Stimulated activated CD8-positive, alpha-beta memory T cell treated with anti-CD3 and anti-CD28 coated beads, Interleukin-2, amount 100 ng/mL, for 1 hour (primary cell): ENCODE measurements at places on chromosomes 2 and 18.

GRCh38 chr2:18525236-18525635 is 35.2 kb downstream of the RDH14 start:
- no peak for DNase-seq

DNA sequence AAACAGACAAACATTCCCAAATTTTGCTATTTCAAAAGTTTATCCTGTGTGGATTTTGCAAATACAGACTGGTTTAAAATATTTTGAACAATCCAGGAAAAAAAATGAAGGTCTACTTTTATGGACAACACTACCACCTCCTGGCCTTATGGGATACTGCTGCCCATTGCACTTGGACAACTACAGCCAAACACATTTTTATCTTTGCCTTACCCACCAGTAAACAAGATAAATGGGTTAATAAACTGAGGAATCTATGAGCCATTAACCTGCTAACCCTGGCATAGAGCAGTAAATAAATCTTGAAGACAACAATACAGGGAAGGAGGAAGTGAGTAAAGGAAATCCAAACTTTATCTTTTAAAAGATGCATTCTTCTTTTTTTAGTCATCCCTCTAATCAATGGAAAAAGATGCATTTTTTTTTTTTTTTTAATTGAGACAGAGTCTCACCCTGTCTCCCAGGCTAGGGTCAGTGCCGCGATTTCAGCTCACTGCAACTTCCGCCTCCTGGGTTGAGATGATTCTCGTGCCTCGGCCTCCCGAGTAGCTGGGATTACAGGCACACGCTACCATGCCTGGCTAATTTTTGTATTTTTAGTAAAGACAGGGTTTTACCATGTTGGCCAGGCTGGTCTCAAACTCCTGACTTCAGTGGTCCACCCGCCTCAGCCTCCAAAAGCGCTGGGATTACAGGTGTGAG is 2.1 kb upstream of the SPIRE1 start:
- DNase-seq: peak; percentile 10

DNA sequence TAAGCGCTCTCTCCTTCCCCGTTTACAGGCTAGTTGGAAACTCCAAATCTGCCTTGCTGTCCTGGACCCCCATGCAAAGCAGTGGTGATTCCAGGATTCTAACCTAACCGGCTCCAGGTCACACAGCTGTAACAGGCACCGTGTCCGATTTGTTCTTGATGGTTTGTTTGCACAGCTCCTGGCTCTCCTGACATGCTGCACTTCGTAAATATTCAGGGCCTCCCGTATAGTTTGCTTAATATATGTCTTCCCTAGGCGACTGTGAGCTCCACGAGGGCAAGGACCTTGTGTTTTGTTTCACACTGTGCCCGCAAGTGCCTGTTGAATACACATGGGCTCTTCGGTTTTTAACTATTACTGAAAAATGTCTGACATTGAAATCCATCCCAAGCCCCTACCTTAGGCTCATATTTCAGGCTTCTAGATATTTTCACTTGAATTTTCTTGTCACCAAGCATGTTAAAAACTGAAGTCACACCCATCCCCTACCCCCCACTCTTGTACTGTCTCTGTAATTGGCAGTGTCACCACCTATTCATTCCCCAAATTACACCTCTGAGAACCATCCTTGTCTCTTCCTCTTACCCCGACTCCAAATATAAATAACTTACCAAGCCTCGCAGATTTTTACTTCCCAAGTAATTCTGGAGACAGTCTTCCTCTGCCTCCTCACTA is 1.0 kb upstream of the PUM2 start:
- DNase-seq: no peak

DNA sequence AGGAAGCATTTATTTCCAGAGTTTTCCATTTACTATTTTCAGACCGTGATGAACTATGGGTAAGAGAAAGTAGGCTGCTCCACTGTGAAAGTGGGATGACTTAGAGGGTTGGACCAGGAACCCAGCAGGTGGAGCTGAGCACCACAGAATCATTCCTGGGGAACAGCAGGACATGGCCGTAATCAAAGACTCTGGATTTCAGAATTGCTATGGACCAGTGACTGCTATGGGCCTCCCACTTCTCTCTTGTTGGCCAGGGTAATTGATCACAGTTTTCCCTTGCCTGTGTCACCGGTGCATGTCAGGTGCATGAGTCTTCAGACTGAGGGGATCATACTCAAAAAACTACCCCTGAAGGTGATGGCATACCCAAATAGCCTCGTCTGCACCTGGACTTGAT is 90.6 kb upstream of the GPC1 start:
- no peak for DNase-seq

DNA sequence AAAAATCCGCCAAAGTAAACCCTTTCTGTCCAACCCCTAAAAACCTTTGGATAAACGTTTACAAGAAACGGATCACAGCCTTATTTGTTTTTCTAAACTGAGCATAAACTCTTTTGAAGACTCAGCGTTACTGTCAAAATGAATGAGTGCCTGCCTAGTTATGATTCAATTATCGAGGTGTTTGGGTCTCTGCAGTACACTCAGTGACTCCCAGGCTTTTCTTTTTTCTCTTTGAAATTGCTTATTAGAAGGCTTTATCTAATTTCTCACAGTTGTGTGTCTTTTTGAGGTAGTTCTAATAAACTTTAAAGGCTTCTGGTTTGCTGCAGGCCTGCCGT is 663 bp downstream of the RHBDD1 start:
- DNase-seq: no peak

DNA sequence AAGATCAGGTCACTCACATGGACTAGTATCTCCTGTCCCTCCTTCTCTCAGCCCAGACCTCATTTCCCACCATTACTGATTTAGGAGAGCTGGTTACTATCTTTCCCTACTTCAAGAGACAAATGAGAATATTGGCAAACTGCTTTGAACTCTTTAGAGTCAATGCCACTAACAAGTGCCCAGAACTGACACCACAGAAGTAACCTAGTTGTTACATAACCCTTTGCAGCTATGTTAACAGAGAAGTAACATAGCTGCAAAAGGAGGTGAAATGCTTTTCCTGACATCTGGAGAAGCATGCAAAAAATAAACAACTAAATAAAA is 30.0 kb downstream of the TGFA start:
- DNase-seq: no peak

GRCh38 chr2:169910109-169910799 is 83.0 kb downstream of the UBR3 start:
- no peak for DNase-seq

DNA sequence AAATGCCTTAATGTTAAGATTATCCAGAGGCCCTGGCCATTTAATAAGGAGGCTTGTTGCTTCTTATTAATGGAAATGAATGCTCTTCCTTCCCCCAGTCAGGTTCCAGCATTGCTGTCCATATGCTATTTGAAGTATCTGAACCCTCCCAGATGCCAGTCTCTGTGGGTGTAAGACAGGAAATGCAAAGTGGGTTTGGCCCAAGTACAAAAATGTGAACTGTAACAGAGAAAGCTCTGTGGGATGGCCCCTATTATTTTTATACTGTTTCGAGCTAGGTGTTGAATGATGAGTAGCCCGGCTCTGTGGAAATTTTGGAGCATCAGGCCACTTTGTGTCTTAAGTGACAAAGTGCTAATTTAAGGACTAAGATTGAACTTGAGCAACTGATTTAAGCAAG is 141.0 kb downstream of the UXS1 start:
- DNase-seq: no peak

- DNase-seq: no peak
These were observed 90.7 kb upstream of the EPHA4 start for GRCh38 chr2:221662689-221663391.

DNA sequence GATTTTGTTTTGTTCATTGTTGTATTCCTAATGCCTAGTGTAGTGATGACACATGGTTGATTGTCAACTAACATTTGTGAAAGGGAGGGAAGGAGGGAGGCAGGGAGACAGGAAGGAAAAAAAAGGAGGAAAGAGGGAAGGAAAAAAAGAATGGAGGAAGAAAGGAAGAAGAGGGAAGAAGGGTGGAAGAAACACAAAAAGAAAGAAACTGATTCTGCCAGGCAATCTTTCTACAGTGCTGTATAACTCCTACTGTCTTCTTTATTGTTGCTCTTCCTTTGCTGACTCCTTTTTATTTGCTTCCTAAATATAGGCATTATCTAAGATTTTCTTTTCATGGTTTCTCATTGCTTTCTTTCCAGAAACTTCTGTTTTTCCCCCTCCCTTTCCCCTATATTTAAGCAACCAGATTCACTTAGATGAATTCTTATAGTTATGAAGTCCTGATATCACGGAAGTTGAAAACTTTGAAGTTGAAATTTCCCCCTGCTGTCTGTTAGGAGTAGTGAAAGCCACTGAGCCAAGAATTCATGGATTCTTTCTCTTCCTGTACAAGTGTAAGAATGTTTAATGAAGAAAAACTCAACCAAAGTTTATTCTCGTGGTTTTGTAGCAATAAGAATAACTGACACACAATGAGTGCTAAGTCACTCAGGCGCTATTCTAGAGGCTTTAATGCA is 305.1 kb upstream of the FSHR start:
- no peak for DNase-seq

- DNase-seq: no peak
These were observed 590.8 kb upstream of the CDH2 start for GRCh38 chr18:28767727-28768211.

GRCh38 chr2:73187549-73187948 is 14.8 kb upstream of the NOTO start:
- no peak for DNase-seq

DNA sequence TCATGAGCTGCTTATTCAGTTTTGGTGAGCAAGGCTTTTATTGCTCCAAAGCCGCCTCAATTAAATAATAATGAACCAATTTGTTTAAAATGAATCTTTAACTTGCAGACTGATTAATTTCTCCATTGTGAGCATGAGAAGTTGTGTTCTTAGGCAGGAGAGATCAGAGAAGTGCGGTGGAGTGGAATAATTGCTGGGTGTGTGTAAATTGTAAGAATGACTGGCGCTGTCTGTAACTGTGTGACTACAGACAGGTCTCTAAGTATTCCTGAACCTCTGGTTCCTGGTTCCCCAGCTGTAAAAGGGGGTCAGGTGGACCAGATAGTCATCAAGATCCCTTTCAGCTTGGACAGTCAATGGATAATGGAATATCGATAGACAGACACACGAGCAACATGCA is 98.0 kb upstream of the EFEMP1 start:
- DNase-seq: no peak

- DNase-seq: no peak
These were observed 222.0 kb downstream of the KCNE4 start for GRCh38 chr2:223273995-223274394.

DNA sequence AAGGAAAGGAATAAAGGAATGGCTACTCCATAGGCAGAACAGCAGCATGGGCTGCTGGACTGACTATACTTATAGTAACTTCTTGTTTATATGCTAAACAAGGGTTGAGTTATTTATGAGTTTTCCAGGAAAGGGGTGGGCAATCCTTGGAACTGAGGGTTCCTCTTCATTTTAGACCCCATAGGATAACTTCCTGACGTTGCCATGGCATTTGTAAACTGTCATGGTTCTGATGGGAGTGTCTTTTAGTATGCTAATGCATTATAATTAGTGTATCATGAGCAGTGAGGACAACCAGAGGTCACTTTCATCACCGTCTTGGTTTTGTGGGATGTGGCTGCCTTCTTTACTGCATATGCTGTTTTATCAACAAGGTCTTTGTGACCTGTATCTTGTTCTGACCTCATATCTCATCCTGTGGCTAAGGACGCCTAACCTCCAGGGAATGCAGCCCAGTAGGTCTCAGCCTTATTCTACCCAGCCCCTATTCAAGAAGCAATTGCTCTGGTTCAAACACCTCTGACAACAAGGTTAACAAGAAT is 98.6 kb upstream of the CABLES1 start:
- no peak for DNase-seq

- DNase-seq: no peak
These were observed 3.9 kb upstream of the DCTN1 start for GRCh38 chr2:74384051-74384450.

- DNase-seq: no peak
These were observed 87.1 kb downstream of the HS1BP3 start for GRCh38 chr2:20563833-20564232.

GRCh38 chr2:148650881-148651280 is 6.3 kb downstream of the EPC2 start:
- DNase-seq: no peak

GRCh38 chr2:97708608-97709007 is 4.8 kb upstream of the ZAP70 start:
- DNase-seq: no peak
